ENCODE measurements at places on chromosomes 7 and 10.

DNA sequence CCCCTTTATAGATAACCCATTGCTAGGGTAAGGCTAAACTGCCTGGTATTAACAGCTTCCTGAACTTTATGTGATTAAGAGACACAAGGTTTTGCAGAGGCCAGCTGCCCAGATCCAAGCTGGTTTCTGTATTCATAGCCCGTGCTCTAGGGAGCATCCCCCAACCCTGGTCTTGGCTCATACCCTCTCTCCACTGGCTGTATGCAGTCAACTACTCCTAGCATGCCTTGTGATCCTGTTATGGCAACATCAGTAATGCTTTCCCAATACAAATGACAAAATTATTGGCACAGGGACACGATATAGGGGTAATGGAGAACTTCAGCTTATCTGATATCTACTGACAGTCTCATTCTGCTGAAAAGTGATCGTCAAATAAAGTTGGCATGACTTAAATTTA is 202.8 kb upstream of the MKLN1 start:
- no peak for DNase-seq

DNA sequence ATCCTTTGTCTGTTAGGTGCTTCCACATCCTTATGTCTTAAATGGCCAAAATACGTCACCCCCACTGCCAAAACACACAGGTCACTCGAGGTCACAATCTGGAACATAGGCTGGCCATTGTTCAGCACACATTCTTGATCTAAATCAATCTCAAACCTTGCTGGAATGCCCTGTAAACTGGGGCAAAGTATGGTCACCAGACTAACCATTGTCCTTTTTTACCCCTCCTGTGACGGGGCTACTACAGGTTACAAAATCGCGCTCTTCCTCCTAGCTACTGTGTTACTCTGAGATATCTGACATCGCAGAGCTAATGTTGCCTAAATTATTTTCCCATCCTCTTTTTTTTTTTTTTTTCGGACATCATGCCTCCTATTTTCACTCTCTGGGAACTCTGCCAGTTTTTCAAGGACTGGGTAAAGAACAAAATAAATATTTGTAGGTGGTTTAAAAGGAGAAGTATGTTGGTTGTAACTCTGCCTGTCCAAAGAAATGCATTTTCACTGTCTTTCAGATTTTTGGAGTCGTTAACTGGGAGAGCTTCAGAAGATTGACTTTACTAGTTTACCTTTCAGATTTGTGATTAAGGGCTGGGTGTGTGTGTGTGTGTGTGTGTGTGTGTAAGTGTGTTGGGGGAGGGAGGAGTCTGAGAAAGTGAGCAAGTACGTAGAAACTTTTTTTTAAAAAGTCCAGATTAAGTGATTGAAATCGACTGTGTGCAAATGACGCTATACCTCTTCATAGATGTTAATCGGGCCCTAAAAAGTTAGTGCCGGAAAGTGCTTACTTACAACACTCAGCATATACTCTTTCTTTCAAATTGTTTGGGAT is 942 bp upstream of the KIAA1217 start:
- no peak for DNase-seq

GRCh38 chr7:115060095-115060870 is 138.4 kb downstream of the MDFIC start:
- no peak for DNase-seq

DNA sequence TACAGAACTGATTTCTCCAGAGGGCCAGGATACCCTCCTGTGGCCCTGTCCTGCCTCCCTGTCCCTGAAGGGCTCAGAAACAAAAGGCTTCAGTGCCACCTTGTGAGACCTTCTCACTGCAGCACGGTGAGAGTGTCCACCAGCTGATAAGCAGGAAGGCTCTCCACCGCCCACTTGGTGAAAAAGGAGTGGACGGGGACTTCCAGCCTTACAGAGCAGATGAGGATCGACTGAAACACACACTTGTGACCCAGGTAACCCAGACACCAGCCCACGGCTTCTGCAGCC is 330.1 kb downstream of the GRID1 start:
- DNase-seq, result no peak
